SW 1271 (cell line): ENCODE measurements at places on chromosomes 1 and 21.
A peak's percentile ranks its signal among the peaks of the same experiment; 100 is the strongest.

DNA sequence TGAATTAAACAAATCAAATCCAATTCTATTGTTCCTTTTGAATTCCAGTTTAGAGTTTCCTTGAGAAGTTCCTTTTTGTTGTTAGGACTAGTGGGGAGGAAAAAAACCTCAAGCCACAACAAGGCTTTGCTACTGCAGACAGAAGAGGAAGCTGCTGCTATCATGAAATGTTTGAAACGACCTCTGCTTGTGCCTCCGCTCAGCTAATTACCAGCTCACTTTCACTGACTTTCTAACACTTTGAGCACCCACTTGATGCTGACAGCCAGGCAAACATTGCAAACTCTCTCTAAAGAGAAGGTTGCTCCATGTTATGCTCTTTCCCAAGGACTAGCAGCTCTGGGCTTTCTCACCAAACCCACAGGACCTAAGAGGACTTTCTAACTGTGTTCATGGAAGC, 203.9 kb upstream of the PROX1 start:
- no peak for DNase-seq

DNA sequence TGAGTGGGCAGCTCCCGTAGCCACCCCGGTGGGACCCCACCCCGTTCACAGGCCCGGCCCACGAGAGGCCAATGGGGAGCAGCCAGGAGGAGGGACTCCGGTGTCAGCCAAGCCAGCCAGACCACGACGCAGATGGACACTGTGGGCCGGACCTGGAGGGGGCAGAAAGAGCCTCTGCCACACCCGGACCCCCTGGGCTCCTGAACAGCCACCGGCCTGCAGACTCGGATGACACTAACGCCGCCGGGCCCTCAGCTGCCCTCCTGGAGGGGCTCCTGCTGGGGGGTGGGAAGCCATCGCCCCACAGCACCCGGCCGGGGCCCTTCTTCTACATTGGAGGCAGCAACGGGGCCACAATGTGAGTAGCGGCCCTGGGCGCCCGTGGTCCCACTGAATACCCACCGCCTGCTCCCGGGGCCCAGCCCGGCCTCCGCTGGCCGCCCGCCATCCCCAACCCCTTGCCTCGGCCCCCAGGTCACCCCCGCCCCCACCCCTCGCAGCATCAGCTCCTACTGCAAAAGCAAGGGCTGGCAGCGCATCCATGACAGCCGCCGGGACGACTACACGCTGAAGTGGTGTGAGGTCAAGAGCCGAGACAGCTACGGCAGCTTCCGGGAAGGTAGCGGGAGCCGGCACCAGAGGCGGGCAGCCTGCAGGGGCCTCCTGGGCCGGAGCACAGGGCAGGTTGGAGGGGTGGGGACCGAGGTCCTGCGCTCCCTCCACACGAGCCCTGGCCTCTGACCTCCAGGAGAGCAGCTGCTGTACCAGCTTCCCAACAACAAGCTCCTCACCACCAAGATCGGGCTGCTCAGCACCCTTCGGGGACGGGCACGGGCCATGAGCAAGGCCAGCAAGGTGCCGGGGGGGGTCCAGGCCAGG, 6.5 kb downstream of the TTLL10 start:
- no peak for DNase-seq

- no peak for DNase-seq
Observed at GRCh38 chr1:32470991-32471694, 6.3 kb downstream of the ZBTB8B start.

DNA sequence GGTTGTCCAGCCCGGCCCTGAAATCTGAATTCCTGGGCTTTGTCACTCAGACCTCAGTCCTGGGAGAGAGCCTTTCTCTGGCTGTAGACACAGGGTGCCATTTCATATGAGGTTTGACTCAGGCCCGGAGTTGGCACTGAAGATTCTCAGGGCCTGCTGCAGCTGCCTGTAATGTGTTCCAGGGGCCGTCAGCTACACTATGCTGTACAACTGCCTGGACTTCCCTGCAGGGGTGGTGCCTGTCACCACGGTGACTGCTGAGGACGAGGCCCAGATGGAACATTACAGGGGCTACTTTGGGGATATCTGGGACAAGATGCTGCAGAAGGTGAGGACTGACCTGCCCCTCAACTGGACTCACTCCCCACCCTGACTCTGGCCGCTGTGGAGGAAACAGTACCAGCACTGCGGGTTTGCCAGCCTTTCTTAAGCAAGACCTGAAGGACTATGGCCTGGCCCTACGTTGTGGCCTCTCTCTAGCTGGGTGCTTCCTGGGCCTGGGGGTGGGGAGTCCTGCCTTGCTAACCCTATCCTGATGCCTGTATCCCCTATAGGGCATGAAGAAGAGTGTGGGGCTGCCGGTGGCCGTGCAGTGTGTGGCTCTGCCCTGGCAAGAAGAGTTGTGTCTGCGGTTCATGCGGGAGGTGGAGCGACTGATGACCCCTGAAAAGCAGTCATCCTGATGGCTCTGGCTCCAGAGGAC, 18.9 kb downstream of the FAAH start:
- no peak for DNase-seq

DNA sequence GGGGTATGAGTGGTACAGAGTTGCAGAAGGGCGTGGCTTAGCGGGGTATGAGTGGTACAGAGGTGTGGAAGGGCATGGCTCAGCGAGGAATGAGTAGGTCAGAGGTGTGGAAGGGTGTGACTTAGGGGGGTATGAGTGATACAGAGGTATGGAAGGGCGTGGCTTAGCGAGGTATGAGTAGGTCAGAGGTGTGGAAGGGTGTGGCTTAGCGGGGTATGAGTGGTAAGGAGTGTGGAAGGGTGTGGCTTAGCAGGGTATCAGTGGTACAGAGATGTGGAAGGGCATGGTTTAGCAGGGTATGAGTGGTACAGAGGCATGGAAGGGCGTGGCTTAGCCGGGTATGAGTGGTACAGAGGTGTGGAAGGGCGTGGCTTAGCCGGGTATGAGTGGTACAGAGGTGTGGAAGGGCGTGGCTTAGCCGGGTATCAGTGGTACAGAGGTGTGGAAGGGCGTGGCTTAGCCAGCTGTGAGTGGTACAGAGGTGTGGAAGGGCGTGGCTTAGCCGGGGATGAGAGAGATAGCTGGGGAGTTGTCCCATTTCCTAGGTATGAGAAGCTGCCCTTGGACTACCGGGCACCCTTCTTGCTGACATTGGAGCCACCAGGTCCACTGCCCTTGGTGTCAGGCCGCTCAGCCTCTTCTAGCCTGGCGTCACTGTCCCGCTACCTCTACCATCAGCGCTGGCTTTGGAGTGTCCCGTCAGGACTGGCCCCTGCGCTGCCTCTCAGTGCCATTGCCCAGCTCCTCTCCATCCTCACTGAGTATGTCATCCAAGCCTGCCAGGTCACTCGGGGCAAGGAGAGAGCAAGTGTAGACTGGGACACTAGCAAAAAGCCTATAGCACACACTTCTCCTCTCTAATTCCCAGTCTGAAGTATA, 29.8 kb downstream of the HYI start:
- no peak for DNase-seq

DNA sequence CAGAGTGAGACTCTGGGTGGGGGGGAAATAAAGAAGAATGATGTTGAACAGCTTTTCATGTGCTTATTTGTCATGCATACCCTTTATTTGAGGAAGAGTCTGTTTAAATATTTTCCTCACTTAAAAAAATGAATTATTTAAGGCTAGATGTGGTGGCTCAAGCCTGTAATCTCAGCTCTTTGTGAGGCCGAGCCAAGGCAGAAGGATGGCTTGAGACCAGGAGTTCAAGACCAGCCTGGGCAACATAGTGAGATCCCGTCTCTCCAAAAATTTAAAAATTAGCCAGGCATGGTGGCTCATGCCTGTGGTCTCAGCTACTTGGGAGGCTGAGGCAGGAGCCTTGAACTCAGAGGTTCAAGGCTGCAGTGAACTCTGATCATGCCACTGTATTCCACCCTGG, 25.4 kb downstream of the SLC30A1 start:
- no peak for DNase-seq

DNA sequence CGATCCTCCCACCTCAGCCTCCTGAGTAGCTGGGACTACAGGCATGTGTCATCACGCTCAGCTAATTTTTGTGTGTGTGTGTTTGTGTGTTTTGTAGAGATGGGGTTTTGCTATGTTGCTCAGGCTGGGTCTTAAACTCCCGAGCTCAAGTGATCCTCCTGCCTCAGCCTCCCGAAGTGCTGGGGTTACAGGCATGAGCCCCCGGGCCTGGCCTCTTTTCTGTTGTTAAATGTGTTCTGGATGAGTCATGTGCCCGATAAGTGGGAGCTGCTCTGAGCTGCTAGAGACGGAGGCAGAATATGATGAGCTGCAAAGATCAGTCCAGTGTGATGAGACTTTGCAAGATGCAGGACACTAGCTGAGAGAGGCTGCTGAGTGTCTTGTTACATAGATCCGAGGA, 75.5 kb downstream of the VPS13D start:
- no peak for DNase-seq

DNA sequence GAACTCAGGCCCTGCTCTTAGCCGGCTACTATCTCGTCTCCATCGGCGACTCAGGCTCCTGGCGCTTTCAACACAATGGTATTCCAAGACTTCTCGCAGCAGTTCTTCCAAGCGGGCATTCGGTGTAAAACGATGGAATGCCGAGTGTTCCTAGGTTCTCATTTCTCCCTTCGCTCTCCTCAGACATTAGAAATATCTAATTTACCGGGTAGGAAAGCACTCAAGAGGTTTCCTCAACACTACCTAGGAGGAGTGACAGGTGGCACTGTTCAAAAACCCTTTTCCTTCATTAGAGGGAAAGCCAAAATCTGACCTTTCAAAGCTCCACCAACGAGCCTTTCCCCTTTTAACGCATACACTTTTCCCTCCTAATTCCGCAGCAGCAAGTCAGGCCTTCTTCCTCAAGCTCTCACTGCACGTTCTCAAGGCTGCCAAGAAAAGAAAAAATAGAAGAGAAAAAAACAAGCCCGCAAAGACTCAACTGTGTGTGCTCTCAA, 601 bp downstream of the UBE2G2 start:
- peak; percentile 34 for DNase-seq
